GM12892 (cell line): ENCODE measurements at places on chromosomes 6 and 20.
A peak's percentile ranks its signal among the peaks of the same experiment; 100 is the strongest.

GRCh38 chr6:25232479-25232878 lies 46.7 kb upstream of the CARMIL1 start:
- DNase-seq: no peak

GRCh38 chr6:116468293-116468692 lies 7.1 kb downstream of the CALHM6 start:
- DNase-seq: no peak

DNA sequence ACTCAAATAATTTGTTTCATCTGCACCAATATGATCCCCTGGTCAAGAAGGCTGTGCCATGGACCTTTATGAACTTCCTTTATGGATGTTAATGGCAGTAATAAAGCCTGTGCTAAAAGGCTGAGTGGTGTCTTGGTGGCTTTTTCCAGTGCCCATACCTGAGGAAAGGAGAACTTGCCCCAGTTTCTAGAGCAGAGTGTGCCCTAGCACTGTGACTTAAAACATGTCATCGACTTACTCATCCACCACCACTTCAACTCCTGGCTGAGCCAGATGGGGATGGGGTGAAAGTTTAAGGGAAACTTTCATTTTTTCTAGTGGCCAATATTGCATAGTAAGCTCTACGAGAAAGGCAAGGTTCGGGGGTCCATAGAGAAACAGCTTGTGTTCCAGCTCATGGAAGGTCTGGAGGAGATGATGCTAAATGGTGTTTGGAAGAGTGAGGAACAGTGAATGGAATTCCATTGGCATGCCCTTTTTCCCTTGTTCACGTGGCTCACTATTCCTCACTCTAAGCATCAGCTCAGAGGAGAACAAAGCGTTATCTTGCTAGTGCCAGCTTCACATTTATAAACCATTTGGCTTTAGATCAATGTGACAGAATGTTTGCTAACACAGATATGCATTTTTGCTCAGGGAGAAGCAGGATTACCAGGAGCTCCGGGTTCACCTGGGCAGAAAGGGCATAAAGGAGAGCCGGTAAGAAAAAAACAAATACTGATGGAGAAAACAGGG lies 71.2 kb downstream of the COL19A1 start:
- DNase-seq: no peak

DNA sequence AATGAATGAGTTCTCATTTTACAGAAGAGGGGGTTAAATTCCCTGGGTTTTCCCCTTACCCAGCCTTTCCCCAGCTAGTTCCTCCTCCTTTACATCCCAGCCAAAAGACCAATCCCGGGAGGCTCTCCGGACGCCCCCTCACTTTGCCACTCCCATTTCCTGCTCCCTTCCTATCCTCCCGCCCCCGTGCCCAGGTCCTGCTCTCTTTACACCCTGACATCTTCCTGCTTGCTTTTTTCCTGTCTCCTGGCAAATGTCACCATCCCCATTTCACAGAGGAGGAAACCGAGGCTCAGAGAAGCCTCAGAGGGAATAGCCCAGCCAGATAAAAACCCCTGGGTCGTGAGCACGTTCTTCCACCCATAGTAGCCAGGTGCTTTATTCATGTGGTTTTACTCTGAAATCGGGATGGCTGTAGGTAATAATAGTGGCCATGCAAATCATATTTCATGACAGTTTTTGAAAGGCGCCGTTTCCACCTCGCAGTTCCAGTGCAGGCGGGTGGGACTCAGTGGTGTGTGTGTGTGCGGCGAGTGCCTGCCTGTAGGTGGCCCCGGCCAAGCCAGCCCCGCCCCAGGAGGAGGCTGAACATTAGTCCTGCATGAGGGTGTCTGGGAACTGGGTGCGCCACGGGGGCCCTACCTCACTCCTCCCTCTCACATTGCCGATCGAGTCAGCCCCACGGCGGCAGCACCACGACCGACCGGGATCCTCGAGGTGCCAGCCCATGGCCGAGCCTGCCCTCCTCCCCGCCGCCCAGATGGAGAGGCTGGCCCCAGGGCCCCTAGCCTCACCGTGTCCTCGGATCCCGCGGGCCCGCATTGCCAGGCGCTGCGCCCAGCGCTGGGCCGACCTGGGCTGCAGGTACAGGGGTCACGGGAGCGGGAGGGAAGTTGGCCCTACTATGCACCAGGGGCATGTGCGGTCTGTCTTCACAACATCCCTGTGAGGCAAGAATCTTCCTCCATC lies at the start of gene ARHGAP40:
TSS of gene ARHGAP40 (plus strand) at position 594 of the 969 bp plus-strand sequence.
- DNase-seq: peak; percentile 29

DNA sequence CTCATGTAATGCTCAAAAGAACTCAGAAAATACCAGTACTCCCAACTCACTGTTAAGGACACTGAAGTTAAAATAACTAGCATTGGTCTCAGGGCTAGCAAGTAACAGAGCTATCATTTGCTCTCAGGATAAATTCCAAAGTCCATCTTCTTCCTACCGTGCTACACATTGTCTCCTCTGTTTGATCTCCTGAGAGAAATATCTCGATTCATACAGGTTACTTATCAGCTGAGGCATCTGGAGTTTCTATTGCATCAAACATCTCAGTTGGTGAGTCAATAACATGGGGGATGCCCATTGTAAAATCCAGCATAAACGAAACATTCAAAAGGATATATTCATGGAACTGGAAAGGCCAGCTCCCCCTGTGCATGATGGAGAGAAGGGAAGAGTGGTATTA lies 147.4 kb downstream of the BACH2 start:
- DNase-seq: no peak

GRCh38 chr20:5484926-5485325 lies 168.2 kb upstream of the PROKR2 start:
- DNase-seq: no peak

GRCh38 chr6:79425589-79426311 lies 111.5 kb downstream of the LCA5 start:
- DNase-seq: no peak

DNA sequence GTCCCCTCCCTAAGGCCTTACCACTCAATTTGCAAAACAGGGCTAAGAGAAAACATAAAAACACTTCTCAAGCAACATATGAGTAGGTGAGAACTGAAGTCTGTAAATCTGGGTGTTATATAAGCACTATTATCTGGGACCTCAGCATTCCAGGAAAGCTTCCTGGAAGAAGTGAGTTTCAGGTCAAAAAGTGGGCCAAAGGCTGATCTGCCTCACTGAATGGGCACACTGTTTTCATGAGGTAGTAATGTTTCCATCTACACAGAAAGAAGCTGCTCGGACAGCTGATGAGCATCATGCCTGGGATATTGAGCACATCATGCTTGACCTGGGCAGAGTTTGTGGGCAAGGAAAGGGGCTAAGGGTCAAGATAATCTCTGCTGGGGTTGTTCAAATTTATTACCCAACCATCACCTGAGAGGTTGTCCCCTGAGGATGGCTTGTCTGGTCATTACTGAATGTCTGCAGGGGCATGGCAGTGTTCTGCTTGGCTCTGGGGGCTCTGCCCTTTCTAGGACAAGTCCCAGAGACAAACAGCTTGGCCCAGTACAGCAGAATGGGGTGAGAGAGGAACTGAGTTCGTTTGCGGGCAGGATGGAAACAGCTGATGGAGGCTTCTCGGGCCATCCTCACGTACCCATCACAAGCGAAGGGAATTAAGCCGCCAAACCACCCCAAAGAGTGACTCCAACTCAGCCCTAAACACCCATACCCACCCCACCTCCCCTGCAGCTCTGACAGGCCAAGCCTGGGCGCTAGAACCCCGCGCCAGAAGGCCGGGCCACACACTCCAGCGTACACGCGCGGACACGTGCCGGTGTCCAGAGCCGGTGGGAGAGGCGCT lies 1.2 kb upstream of the SYNJ2 start:
- no peak for DNase-seq

DNA sequence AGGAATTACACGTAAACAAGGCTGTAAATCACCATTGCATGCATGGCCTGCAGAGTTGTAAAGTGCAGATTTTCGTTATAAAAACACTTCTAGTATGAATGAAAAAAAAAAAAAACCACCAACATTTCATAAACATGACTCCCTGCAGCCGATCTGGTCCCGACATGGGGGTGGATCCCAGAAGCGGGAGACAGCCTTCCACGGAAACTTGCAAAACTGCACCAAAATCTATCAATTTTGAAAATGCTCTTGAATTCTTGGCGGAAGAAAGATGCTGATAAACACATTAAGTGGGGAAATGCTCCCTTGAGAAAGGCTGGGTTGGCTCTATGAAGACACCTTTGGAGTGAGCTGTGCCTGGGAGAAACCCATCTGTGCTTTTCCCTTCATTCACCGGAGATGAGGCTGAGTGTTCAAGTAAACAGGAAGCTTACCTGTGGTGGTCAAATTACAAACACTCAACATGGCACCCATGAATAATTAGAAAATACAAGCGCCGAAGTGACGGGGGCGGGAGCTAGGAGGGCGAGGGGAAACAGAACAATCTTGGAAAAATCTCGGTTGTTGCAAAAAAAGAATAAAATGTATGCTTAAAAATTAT lies 845 bp upstream of the ANKRD60 start:
- DNase-seq: no peak

DNA sequence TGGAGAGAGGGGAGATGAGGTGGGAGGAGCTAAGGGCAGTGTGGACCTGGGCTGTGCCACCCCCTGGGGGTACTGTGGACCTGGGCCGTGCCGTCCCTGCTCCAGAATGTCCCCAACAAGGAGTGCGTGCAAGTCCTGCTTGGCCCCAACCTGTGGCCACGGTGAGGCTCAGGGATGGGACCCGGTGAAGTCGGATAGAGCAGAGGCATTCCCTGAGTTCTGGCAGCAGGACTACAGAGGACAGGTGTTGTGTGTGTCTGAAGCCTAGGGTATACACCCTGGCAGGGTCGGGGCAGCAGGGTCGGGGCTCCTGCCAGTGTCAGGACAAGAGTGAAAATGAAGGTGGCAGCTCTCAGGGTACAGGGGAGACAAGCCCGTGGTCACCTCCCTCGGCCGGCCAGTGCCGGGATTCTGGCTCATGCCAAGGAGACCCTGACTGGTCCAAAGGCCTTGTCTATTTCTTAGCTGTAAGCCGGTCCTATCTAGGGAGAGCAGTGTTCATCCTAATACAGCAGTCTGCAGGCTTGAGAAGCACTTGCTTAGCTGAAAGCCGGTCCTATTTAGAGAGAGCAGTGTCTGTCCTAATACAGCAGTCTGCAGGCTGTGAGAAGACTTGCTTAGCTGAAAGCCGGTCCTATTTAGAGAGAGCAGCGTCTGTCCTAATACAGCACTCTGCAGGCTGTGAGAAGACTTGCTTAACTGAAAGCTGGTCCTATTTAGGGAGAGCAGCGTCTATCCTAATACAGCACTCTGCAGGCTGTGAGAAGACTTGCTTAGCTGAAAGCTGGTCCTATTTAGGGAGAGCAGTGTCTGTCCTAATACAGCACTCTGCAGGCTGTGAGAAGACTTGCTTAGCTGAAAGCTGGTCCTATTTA lies 95.9 kb downstream of the SMOC2 start:
- DNase-seq: no peak

DNA sequence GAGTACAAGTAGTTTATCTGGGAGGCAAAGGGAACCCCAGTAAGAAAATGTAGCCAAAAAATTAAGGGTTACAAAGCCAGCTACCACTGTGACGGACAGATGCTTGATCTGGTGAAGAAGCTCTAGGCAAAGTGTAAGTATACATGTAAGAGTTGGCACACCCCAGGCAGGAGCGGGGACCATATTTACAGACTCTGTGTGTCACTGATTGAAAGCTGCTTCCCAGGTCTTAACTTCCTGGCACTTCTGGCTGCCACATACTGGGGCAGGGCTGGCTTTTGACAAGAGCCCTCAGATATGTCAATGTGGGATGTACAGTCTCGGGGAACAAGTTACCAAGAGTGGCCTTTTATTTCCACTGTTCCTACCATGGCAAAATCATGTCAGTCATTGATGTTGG lies 48.0 kb upstream of the BCLAF1 start:
- DNase-seq: no peak

GRCh38 chr20:39528436-39528835 lies 566.3 kb downstream of the DHX35 start:
- no peak for DNase-seq

DNA sequence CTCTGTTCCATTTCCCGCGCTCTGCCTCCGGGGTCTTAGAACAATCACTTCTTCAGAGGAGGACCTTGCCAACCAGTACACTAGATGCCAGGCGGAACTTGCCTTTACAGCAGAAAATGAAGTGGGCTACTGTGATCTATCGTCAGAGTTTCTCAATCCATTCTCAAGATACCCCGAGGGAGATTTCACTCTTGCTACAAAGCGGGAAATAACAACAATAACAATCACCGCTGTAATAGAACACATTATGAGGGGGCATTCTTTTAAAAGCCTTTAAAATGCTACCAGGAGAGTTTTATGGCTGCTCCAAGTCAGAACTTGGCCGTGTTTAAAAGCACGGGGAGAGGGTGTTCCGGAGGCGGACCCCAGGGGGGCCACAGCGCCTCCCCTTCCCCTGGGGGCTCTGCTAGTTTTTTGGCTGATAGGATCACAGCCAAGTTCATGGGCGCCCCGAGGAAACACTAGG lies 617.0 kb upstream of the AGPAT4 start:
- no peak for DNase-seq

- DNase-seq: no peak
Measured at GRCh38 chr6:91428296-91428695, 841.4 kb upstream of the MAP3K7 start.
